ENCODE measurements at places on chromosomes 1 and 21. TPM values are rescaled to one million over a fixed set of nuclear protein-coding genes. Genes with fewer than 3 reads are reported as not detected.

The MROH7 gene
- total RNA-seq, result 0.28 TPM

The C1orf116 gene
- total RNA-seq, result not detected

The GABRD gene
- total RNA-seq, result not detected

The MIB2 gene
- total RNA-seq, result 72.6 TPM

The NMNAT2 gene
- not detected for total RNA-seq

The SLC26A9 gene
- not detected for total RNA-seq

The C1orf185 gene
- not detected for total RNA-seq

The CTSE gene
- not detected for total RNA-seq

The C1orf174 gene
- total RNA-seq, result 34.4 TPM

The KCTD3 gene
- 3.3 TPM for total RNA-seq

The TCHH gene
- 0.08 TPM for total RNA-seq

The LYPD8 gene
- total RNA-seq, result not detected

The ADAMTSL4 gene
- total RNA-seq, result 0.30 TPM

The SLC44A3 gene
- total RNA-seq, result 1.5 TPM

The ERICH3 gene
- not detected for total RNA-seq

The HFM1 gene
- not detected for total RNA-seq

The SHC1 gene
- total RNA-seq, result 72.3 TPM

The TRABD2B gene
- total RNA-seq, result not detected

The YBEY gene
- 9.6 TPM for total RNA-seq

Measured in activated naive CD8-positive, alpha-beta T cell treated with anti-CD3 and anti-CD28 coated beads, Interleukin-2, amount 10 ng/mL, durations not matched to agents 7 days and 5 days (primary cell).